ENCODE measurements at places on chromosomes 1 and 21.

- no peak for DNase-seq
Observed at GRCh38 chr1:225464851-225465792, 37.3 kb upstream of the LBR start.

DNA sequence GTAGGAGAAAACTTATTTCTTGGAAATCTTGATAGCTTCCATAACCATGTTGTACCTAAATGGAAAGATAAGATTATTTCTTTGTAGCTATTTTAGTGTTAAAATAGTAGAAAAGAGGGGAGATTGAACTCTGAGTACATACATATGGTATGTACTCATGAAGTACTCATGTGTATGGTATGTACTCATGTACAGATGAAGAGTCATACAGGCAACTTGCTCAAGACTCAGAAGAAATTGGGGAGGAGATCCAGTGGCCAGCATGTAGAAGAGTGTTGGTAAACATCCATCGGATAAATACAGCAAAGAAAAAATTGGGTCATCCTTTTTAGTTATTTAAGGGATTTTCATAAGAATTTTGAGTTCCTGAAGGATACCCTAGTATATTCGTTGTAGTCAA is 29.0 kb downstream of the MDM4 start:
- DNase-seq, result no peak

DNA sequence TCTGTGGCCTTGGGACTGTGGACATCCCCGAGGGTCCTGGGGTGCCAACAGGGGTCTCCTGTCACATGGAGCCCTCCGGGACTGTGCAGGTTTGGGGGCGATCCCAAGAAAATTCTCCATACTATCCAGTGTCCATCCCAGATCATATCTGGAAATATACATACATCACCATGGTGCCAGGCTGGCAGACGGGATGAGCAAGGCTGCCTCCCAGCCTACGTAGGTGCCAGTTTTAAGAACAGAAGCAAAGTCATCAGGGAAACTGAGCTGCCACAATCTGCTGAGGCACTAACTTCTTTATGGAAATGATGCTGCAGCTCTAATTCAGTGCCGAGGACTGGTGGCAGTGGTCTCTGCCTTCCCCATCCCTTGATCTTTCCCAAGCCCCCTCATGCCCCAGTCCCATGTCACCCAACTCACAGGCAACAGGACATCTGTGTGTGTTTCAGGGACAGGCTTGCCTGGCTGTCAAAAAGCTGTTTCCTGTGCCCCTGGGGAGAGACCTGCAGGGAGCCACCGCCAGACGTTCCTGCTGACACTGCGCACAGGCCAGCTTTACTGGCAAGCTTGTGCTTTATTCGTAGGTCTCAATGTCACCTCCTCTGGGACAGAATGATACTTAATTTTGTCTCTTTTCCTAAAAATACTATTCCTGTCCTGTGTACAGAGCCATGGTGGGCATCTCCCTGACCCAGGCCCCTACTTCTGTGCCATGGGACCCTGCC is 15.5 kb downstream of the TEX35 start:
- no peak for DNase-seq

GRCh38 chr1:147509786-147510395 is 31.4 kb upstream of the BCL9 start:
- DNase-seq, result no peak

GRCh38 chr1:101290922-101291561 is 54.2 kb downstream of the S1PR1 start:
- DNase-seq, result no peak

DNA sequence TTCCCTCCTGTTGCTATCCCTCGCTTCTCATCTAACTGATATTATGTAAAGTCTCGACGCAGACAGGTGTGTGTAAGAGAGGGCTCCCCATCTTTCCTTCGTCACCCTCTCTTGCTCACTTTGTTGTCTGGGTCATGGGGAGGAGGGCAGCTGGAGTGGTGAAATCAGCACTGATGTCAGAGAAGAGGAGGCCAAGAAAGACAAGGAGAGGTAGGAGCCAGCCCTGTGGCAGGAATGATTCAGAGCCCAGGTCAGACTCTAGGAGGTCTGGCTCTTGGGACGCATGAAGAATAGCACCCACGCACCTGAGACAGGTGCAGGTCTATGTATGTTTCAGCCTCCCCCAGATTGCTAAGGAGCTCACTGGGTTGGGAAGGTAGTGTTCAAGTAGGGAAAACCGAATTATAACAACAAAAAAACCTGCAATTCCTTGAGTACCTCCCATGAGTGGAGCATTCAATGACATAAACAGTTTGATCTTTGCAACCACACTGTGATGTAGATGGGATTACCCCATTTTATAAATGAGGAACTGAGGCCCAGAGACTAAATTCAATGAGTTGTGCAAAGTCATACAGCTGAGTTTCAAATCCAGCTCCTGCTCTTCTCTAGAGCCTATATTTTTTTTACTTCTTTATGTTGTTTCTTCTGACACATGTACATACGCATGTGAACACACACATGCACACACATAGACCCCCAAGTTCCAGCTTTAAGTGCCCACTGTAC is 10.4 kb downstream of the NUAK2 start:
- no peak for DNase-seq

DNA sequence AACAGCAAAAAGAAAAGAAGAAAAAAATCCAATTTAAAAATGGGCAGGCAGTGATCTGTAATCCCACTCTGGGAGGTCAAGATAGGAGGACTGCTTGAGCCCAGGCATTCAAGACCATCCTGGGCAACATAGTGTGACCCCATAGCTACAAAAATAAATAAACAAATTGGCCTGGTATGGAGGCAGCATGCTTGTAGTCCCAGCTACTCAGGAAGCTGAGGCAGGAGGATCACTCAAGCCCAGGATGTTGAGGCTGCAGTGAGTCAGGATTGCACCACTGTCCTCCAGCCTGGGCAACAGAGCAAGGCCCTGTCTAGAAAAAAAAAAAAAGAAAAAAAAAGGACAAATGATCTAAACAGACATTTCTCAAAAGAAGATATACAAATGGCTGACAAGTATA is 99.6 kb downstream of the EIF4G3 start:
- no peak for DNase-seq

- DNase-seq, result no peak
Observed at GRCh38 chr1:161162052-161162451, 2.8 kb downstream of the USP21 start.

- no peak for DNase-seq
Observed at GRCh38 chr1:26538480-26539412, 9.2 kb downstream of the RPS6KA1 start.

DNA sequence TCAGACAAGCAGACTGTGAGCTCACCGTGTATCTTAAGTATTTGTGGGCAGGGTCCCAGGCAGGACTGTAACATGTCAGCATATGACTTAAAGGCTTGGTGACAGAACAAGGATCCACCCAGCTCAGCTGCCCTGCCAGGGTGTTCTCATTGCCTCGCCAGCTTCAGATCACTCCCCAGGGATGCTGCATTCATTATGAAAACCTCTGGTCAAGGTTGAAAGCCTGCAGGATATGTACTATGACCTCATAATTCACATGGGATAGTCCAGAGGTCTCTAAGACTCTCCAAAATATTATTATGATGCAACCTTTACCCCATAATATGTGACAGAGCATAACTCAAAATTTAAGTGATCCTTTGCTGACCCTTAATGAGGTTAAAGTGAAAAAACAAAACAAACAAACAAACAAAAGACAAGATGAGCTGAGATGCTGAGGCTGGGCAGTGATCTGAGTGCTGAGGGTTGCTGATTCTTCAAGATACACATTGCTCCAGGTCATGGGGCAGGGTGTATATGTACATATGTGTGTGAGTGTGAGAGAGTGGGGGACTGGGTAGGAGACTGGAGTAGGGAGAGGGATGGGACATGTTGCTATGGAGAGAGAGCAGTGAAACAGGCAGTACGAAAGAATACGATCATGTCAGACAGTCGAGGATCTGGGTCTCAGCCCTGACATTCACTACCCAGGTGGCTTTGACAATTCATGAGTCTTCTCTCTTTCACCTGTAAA is 98.8 kb upstream of the DUSP10 start:
- DNase-seq, result no peak

DNA sequence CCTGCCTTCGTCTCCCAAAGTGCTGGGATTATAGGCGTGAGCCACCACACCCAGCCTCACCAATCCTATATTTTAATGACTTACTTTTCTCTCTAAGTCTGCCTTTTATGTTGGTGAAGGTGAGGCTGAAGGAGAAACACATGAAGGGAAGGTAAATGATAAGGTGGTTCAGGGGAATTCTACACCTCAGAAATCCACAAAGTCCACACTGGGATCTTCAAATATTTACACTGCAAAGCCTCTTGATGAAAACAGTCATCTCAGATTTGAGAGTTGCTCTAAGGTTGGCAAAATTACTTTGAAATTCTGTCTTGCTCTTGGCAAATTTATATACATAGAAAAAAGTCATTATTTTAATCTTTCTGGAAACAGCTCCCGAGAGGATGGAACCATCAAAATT is 42.0 kb upstream of the CACHD1 start:
- no peak for DNase-seq

DNA sequence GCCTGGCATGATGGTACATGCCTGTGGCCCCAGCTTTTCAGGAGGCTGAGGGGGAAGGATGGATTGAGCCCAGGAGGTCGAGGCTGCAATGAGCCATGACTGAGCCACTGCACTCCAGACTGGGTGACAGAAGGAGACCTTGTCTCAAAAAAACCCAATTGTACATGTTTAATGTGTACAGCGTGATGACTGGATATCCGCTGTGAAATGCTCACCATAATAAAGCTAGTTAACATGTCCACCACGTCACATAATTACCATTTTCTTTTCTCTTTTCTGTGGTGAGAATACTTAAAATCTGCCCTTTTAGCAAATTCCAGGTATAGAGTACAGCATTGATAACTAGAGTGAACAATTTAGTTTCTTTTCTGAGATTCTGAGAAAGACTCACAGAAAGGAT is 24.0 kb downstream of the TMPRSS2 start:
- no peak for DNase-seq

DNA sequence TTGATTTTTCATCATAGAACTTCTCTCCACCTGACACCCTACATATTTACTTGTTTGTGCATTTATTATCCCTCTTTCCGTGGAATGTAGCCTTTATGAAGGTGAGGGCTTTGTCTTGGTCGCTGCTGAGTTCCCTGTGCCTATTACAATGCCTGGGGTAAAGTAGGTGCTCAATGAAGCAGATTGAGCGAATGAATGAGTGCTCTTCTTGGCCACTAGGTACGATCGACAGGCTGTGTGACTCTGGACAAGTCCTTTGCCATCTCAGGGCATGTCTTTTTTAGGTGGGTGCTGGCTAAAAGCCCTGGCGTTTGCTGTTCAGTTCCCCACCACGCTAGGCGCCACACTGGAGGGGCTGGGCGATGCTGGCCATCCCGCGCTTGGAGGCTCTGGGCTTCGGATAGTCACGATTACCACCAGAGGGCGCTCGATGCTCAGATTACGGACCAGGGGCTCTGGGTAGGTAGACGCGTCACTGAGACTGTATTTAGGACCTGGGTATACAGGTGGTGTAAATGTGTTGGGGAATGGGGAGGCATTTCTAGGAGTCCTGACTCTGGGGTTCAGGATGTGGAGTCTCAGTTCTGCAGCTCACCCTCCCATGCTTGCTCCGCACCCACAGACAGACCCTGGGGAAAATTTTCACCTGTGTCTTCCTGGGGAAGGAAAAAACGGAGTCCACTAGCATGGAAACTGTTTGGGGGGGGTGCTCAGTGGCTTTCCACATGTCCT is 71.0 kb upstream of the CSF3R start:
- DNase-seq, result peak; percentile 38

- peak; percentile 91 for DNase-seq
Observed at GRCh38 chr1:232891071-232891470, 59.3 kb upstream of the NTPCR start.

- no peak for DNase-seq
Observed at GRCh38 chr1:53636621-53637171, 102.3 kb downstream of the GLIS1 start.

GRCh38 chr1:110161849-110162248 is 11.6 kb downstream of the SLC6A17 start:
- no peak for DNase-seq

GRCh38 chr1:187114792-187115191 is 286.0 kb downstream of the PLA2G4A start:
- DNase-seq, result no peak

DNA sequence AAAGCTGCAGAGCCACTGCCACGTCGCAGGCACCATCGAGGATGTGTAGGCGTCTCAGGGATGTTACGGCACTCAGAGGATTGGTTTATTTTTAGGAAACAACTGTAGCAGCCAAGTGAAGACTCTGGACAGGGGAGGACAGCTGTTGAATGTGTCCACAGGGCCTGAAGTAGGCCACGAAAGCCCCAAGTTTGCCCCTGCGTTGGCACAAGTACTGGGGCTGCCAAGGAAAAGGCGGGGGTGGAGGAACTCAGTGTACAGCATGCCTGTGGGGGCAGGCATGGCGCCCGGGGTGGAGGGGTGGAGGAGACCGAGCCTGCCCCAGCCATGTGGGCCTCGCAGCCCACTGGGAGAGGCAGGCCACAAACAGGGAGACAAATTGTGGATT is 89.7 kb downstream of the ADARB1 start:
- no peak for DNase-seq

GRCh38 chr1:12052008-12052573 is 11.0 kb upstream of the TNFRSF8 start:
- no peak for DNase-seq

- no peak for DNase-seq
Observed at GRCh38 chr1:4175566-4176405, 275.7 kb upstream of the C1orf174 start.

- no peak for DNase-seq
Observed at GRCh38 chr1:216937491-216937890, 214.3 kb upstream of the ESRRG start.

GRCh38 chr21:40120940-40121575 is 253.8 kb downstream of the PCP4 start:
- DNase-seq, result peak; percentile 25

- DNase-seq, result no peak
Observed at GRCh38 chr1:168634951-168635532, 58.6 kb downstream of the XCL1 start.

DNA sequence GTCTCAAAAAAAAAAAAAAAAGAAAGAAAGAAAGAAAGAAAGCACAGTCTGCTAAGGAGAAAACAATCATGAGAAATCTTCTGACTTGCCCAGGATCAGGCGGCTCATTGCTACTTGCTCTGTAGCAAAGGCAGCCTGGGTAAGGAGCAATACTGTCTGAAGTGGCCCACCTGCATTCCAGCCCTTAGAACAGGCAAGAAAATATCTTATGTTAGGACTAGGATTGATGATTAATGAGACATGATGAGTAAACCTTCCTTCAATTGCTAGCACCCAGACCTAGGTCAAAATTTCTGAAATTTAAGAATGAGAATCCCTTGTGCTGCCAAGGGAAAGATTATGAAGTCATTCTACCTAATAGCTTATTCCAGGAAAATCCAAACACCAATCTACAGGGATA is 140.8 kb downstream of the DSCAM start:
- no peak for DNase-seq

GRCh38 chr1:110872366-110872744 is 593 bp upstream of the CD53 start:
- DNase-seq, result no peak

DNA sequence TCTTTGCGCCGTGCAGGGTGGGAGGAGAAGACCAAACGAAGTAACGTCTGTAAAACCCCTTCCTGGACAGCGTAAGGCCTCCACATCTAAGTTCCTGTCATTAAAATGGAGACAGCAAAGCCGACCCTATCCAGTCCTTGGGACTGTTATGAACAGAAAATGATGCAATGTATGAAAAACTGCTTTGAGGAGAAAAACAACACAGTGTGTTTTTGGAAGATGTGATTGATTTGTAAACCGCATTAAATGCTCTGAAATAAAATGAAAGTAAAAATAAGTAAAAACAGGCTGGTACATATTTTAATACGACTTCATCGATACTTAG is 827 bp upstream of the URB1 start:
- DNase-seq, result no peak
